NCI-H1930 (cell line): ENCODE measurements at places on chromosomes 3 and 15.

- no peak for DNase-seq
Measured at GRCh38 chr15:100154338-100154737, 187.4 kb downstream of the ADAMTS17 start.

- DNase-seq: no peak
Measured at GRCh38 chr15:40258544-40258943, 19.7 kb downstream of the PAK6 start.

DNA sequence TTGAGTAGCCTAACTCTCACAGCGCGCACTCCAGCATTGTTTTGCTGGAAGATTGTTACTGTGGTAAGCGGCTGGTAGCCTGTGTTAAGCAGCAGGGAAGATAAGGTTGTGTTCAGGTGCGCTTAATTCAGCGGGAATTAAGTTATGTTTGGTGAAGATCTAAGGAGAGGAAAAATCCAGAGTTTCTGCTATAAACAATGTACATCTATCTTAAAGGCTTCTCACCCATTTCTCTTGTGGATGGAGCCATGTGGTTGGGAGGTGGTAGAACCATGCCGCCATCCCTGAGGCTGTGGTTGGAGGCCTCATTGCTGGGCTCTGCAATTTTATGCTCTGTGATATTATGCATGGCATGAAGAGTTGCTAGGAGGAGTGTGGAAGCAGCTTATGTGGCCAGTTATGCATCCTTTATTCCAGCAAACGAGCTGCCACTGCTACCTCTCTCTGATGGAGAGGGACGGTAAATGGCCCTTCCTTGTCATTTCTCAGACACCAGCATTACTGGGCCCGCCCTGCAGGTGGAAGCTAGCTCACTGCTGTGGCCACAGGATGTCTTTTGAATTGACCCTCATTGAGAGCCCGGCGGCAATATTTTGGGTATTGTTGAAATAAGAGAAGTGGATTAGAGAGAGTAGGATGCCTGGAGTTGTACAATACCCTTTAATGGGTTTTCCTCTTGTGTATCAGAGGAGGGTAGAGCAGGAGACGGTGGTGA, 1.3 kb downstream of the MINAR1 start:
- DNase-seq: no peak

DNA sequence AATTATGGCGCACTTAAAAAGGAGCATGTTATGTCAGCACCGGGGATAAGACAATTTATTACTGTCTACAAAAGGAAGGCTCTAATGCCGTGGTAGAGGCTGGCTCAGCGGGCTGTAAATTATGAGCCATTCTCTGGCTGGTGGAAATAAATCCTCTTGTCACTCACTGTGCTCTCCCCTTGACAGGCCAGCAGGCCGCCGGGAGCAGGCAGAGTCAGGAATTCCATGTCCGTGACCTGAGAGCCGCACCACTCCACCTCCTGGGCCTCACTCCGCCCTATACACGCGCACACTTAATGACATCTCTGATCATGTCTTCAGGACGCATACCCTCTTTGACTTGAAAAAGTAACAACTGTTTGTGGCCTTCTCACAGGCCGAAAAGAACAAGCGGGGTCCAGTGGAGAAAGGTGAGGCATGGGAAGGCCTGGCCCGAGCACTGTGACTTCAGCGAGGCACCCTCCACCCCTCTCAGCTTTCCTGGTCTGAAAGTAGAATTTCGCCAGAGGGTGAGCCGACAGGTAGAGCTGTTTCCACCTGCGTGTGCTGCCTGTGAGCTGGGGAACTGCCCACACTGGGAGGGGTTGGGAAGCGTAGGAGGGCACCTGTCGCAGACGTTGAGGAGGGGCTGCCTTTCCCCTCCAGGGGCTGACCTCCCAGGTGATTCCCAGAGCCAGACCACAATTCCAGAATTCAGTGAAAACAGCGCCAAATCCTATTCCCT, 13.2 kb upstream of the PCSK6 start:
- DNase-seq: no peak

DNA sequence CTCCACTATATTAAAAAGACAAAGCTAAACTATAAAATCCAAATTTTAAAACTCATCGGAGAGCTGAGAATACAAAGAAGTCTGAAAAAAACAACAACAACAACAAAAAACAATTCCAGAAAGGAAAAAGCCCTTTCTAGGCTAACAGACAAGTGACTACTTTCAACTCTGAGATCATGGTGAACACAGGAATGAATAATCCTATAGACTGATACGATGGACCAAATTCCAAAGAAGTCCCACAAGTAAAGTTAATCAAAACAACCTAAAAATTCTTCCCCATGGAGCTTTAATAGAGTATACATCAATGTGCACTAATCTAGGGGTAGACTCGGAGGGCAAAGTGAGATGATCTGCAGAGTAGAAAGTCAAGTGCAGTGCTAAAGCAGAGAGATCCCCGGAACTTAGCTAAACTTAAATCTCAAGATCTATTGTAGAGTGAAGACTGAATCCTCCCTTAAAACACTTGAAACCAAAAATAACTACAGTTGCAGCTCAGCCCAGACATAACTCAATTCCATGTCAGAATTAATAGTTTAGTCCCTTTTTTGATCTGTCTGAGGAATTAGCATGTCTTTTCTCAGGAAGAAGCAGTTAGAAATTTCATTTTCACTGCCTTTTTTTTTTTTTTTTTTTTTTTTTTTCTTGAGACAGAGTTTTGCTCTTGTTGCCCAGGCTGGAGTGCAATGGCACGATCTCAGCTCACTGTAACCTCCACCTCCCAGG, 43.5 kb downstream of the MYO9A start:
- no peak for DNase-seq

DNA sequence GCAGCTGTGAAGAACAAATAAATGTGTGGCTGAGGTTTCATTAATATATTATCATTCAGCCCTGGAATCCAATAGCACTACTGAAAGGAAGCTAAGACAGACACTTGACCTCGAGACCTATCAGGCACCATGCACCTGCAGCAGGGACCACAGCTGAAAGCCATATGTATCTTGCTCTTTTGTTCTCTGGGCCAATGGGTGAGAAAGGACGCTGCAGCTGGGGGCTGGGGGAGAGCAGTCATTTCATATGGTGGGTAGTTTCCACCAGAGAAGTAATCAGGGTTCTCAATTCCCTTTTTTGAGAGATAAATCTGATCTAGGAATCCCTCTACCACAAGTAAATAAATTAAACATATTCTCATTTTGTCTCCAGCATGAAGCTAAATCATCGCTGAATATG, 225.6 kb upstream of the STRIT1 start:
- no peak for DNase-seq

GRCh38 chr3:99586701-99587100, 51.7 kb upstream of the COL8A1 start:
- no peak for DNase-seq

DNA sequence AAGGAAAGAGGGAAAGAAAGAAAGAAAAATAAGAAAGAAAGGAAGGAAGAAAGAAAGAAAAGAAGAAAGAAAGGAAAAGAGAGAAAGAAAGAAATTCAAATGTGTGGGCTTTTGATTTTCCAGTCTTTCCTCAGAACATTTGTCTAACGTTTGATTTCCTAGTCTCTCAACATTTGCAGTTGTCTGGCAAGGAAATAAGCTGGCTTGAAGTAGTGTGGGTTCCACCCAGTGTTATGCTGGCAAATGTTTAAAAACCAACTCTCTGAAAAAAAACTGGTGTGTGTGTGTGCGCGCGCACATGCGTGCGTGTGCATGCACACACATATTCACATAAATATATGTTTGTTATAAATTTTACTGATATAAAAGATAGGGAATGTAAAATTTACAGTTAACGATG, 54.6 kb upstream of the C3orf49 start:
- DNase-seq: no peak

DNA sequence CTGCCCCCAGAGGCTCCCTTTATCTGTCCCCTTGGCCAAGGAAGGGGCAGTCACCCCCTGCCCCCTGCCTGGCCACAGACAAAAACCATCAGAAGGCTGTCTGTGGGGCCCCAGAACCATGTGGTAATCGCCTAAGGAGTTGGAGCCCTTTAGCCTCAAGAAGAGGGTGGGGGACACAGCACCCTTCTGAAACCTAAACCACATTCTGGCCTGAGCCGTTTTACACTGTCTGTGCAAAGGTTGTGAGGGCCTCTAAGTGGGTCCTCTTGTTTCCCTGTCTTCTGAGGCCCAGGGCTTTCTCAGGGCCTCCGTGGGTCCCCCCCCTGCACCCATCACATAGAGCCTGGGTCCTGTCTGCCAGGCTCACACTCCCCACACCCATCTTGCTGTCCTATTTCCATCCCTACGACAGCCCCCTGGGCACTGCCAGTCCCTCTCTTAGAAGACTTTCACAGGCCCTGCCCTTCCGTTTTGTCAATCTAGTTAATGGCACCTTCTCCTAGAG, 17.9 kb upstream of the RPUSD3 start:
- no peak for DNase-seq

- no peak for DNase-seq
Measured at GRCh38 chr15:89385596-89386331, 51.1 kb upstream of the POLG start.

DNA sequence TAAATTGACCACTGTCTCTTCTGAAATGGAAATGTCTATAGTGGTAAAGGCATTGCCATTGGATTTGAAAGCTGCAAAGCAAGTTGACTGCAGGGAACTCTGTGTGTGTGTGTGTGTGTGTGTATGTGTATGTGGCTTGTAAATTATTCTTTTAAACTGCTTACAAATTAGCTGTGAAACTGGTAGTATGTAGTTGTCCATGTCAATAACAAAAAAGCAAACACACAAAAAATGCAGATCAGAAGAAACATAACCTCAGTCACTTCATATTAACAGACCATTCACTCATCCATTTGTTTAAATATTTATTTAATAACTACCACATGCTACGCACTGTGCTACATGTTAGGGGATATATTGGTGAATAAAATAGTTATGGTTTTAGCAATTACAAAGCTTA, 837.7 kb downstream of the FHIT start:
- no peak for DNase-seq

- DNase-seq: no peak
Measured at GRCh38 chr3:64686446-64686908, 1.3 kb downstream of the ADAMTS9 start.

- no peak for DNase-seq
Measured at GRCh38 chr15:83970295-83970890, 265.2 kb upstream of the GOLGA6L4 start.

DNA sequence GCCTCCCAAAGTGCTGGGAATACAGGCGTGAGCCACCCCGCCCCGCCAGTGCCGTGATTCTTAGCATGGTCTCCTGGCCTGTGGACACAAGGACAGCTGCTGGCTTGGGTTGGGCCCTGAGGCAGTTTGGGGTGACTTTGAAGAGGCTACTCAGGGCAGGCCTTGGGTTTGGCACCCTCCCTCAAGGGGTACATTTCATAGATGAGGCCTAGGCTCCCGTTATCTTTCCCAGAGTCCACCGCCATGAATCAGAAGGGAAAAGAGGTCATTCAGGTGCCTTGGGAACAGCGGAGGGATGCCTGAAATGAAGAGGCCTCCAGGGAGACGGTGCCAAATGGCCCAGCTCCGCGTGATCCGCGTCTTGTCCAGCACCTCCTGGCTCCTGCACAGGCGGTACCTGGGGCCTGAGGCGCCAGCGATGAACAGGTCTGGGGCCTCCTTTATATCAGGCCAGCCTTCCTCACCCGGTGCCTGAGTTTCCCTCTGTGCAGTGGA, 9.3 kb downstream of the GNAI2 start:
- DNase-seq: no peak

- DNase-seq: no peak
Measured at GRCh38 chr3:74360406-74360805, 254.1 kb downstream of the CNTN3 start.

DNA sequence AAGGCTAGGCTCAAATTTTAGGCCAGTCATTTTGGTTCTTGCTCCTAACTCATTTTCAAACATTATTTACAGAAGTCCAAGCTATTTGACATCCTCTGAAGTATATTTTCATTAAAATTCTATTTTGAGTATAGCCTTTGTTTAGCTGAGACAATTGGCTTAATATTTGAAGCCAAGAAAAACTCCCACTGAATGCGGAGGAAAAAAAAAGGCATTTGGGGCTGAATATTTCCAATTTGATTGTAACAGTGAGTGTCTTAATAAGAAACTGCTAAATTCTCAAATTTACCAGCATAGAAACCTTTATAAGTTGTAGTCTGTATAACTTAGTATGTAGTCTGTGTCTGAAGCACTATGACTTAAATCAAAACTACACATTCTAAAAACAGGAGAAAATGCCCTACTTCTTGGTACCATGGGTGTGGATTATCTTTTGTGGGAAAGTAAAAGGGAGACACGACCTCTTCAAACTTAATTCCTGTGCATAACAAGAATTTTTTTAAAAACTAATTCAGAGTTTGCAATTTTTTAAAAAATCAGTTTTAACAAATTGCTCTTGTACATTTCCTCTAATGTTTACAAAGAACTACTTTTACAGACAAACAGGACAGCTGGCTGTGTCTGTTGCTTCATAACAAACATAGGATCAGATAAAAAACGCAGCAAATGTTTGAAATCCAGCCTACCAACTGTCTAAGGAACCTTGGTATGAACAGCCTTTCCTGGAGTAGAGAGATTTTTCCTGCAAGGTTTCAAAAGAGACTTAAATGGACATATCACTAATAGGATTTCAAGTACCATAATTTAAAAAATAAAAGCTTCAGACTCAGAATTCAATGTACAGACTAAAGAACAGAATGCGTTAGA, 52.7 kb upstream of the LMOD3 start:
- DNase-seq: no peak

- no peak for DNase-seq
Measured at GRCh38 chr15:61367953-61368352, 138.9 kb upstream of the RORA start.

DNA sequence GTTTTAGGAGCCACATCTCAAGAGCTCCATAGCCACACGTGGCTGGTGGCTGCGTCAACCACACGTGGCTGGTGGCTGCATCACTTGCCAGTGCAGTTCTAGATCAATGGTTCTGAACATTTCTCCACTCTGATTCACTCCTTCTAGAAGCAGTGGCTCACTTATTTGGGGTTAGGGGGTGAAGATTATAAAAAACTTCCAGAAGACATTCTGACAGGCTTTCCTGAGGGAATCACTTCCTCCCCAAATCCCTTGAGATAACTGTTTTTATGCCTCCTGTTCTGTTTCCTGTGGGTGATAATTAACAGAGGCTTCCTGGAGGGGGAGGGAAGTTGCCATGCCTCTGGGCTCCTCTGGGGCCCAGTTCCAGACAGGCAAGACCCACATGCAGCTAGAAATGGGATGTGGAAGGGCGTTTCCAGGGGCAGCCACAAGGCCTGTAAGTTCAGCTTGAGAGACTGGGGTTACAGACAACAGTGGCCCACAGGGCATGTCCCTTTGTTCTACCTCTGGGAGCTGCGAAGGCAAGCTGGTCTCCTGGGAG, 23.6 kb downstream of the HEG1 start:
- no peak for DNase-seq

DNA sequence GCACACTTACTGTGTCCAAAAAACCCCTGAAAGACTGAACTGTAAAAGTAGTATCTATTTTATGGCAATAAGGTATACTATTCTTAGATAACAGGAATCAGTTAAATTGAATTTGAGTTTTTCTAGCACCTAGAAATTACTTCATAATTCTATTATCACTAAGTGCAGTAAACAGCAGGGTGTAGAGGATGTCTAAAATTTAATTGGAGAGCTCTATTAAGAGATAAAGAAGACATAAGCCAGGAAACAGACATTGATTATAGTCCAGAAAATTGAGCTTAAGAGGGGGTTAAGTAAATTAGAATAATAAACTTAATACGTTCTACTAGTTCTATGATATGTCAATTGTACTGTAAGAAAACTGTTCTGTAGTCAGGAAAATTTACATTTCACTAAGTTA, 403.5 kb upstream of the CBLB start:
- DNase-seq: no peak
